ENCODE measurements at places on chromosomes 13 and 19. TPM values are rescaled to one million over a fixed set of nuclear protein-coding genes. Genes with fewer than 3 reads are reported as not detected.

DNA sequence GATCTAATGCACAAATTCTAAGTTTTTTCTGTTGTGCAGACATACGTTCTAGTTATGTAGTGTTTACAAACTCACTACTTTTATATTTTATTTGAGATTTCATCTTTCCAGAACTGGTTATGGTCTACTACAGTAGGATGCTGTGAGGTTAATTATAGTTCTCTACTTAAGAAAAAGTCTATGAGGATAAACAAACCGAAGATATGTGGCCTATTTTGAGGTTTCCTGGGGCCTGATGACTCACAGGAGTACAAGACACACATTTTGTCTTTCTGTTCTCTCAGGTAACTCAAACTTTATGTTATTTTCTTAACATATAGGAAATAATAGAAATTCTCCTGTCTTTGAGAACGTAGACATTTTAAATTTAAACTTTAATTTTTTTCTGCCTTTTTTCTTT, 45.1 kb downstream of the PCDH20 start:
- H3K27ac ChIP-seq, result no peak overlapping the region
- no peak for DNase-seq
- no peaks in the 10 kb centered on the region for H3K4me1 ChIP-seq
- H3K36me3 ChIP-seq, result no peaks in the 10 kb centered on the region
- no peaks in the 10 kb centered on the region for H3K27me3 ChIP-seq

GRCh38 chr13:95195146-95195545, 106.1 kb downstream of the ABCC4 start:
- no peaks in the 10 kb centered on the region for H3K27me3 ChIP-seq
- DNase-seq, result no peak
- no peak overlapping the region for H3K27ac ChIP-seq
- H3K4me3 ChIP-seq, result no peak overlapping the region
- peaks cover 7% of the 10 kb centered on the region for H3K36me3 ChIP-seq
- no peaks in the 10 kb centered on the region for H3K4me1 ChIP-seq

GRCh38 chr19:39423258-39424086, 11.0 kb downstream of the PLEKHG2 start:
- no peak for DNase-seq
- H3K27me3 ChIP-seq, result no peaks in the 10 kb centered on the region
- peaks cover 28% of the 10 kb centered on the region for H3K36me3 ChIP-seq
- no peak overlapping the region for H3K4me3 ChIP-seq
- peaks cover 5% of the 10 kb centered on the region for H3K4me1 ChIP-seq

- H3K36me3 ChIP-seq, result peaks cover 4% of the 10 kb centered on the region
- DNase-seq, result no peak
- H3K4me3 ChIP-seq, result no peak overlapping the region
- H3K27me3 ChIP-seq, result no peaks in the 10 kb centered on the region
- no peaks in the 10 kb centered on the region for H3K4me1 ChIP-seq
- H3K27ac ChIP-seq, result no peak overlapping the region
Observed at GRCh38 chr13:26679411-26680122, 81.0 kb downstream of the GPR12 start.

- H3K27ac ChIP-seq, result no peak overlapping the region
- H3K36me3 ChIP-seq, result no peaks in the 10 kb centered on the region
- H3K27me3 ChIP-seq, result no peaks in the 10 kb centered on the region
- peak; percentile 4 for DNase-seq
- no peak overlapping the region for H3K4me3 ChIP-seq
Observed at GRCh38 chr13:23087880-23088279, 92.9 kb upstream of the SGCG start.

Gene PTH2
- not detected for polyA plus RNA-seq

Gene F2RL3
- polyA plus RNA-seq, result 0.99 TPM

Gene RYR1
- polyA plus RNA-seq, result 2.9 TPM

- H3K4me1 ChIP-seq, result peaks cover 23% of the 10 kb centered on the region
- no peak for DNase-seq
- peak overlapping the region; percentile 23 for H3K4me3 ChIP-seq
- H3K36me3 ChIP-seq, result no peaks in the 10 kb centered on the region
- H3K27ac ChIP-seq, result no peak overlapping the region
Observed at GRCh38 chr19:1401889-1402217, 511 bp upstream of the GAMT start.

- peaks cover 64% of the 10 kb centered on the region for H3K36me3 ChIP-seq
- no peaks in the 10 kb centered on the region for H3K4me1 ChIP-seq
- H3K27ac ChIP-seq, result no peak overlapping the region
- no peaks in the 10 kb centered on the region for H3K27me3 ChIP-seq
- no peak for DNase-seq
Observed at GRCh38 chr19:38152461-38153379, 71.3 kb downstream of the DPF1 start.

- no peak for DNase-seq
- H3K27ac ChIP-seq, result no peak overlapping the region
- no peaks in the 10 kb centered on the region for H3K4me1 ChIP-seq
- no peaks in the 10 kb centered on the region for H3K36me3 ChIP-seq
- no peaks in the 10 kb centered on the region for H3K27me3 ChIP-seq
Observed at GRCh38 chr13:33379608-33380007, 94.1 kb upstream of the STARD13 start.

- no peaks in the 10 kb centered on the region for H3K4me1 ChIP-seq
- no peak overlapping the region for H3K4me3 ChIP-seq
- H3K36me3 ChIP-seq, result no peaks in the 10 kb centered on the region
- H3K27me3 ChIP-seq, result no peaks in the 10 kb centered on the region
- no peak overlapping the region for H3K27ac ChIP-seq
Observed at GRCh38 chr13:91045351-91046034, 302.0 kb upstream of the MIR17HG start.

Gene SLITRK1
- 0.31 TPM for polyA plus RNA-seq

- H3K4me3 ChIP-seq, result peak overlapping the region; percentile 36
- H3K27me3 ChIP-seq, result no peaks in the 10 kb centered on the region
- peak overlapping the region; percentile 100 for H3K27ac ChIP-seq
- peak; percentile 93 for DNase-seq
- H3K4me1 ChIP-seq, result peaks cover 60% of the 10 kb centered on the region
Observed at GRCh38 chr19:13164343-13165161, 14.3 kb downstream of the IER2 start.

GRCh38 chr13:29754473-29754806, 96.0 kb downstream of the UBL3 start:
- no peak overlapping the region for H3K4me3 ChIP-seq
- no peak overlapping the region for H3K27ac ChIP-seq
- no peaks in the 10 kb centered on the region for H3K4me1 ChIP-seq
- no peak for DNase-seq
- no peaks in the 10 kb centered on the region for H3K27me3 ChIP-seq

GRCh38 chr19:55451965-55452748, 9.1 kb upstream of the SHISA7 start:
- H3K36me3 ChIP-seq, result peaks cover 11% of the 10 kb centered on the region
- peaks cover 8% of the 10 kb centered on the region for H3K4me1 ChIP-seq
- no peak for DNase-seq
- H3K27ac ChIP-seq, result no peak overlapping the region
- peaks cover 43% of the 10 kb centered on the region for H3K27me3 ChIP-seq
- peak overlapping the region; percentile 7 for H3K4me3 ChIP-seq

- no peaks in the 10 kb centered on the region for H3K27me3 ChIP-seq
- peaks cover 46% of the 10 kb centered on the region for H3K4me1 ChIP-seq
Observed at GRCh38 chr13:98476106-98476505, 100.8 kb downstream of the STK24 start.
